ENCODE measurements at places on chromosomes 7 and 10.

GRCh38 chr10:15213461-15213861 is 45.0 kb upstream of the NMT2 start:
- H3K36me3 ChIP-seq = peaks cover 27% of the 10 kb centered on the region
- H3K4me3 ChIP-seq = no peak overlapping the region
- no peaks in the 10 kb centered on the region for H3K27me3 ChIP-seq
- peaks cover 11% of the 10 kb centered on the region for H3K4me1 ChIP-seq
- no peak for DNase-seq

- no peak overlapping the region for H3K27ac ChIP-seq
- peak; percentile 19 for DNase-seq
- no peak overlapping the region for H3K4me3 ChIP-seq
- no peaks in the 10 kb centered on the region for H3K4me1 ChIP-seq
Measured at GRCh38 chr7:22675917-22676343, 51.1 kb upstream of the IL6 start.

- no peaks in the 10 kb centered on the region for H3K27me3 ChIP-seq
- H3K4me3 ChIP-seq = no peak overlapping the region
- H3K36me3 ChIP-seq = peaks cover 12% of the 10 kb centered on the region
- DNase-seq = peak; percentile 45
Measured at GRCh38 chr10:58282615-58283014, 13.7 kb downstream of the CISD1 start.

- H3K4me3 ChIP-seq = no peak overlapping the region
- H3K4me1 ChIP-seq = no peaks in the 10 kb centered on the region
- no peak for DNase-seq
- no peaks in the 10 kb centered on the region for H3K27me3 ChIP-seq
- no peaks in the 10 kb centered on the region for H3K36me3 ChIP-seq
- no peak overlapping the region for H3K27ac ChIP-seq
Measured at GRCh38 chr10:43220657-43221418, 46.0 kb downstream of the RASGEF1A start.

DNA sequence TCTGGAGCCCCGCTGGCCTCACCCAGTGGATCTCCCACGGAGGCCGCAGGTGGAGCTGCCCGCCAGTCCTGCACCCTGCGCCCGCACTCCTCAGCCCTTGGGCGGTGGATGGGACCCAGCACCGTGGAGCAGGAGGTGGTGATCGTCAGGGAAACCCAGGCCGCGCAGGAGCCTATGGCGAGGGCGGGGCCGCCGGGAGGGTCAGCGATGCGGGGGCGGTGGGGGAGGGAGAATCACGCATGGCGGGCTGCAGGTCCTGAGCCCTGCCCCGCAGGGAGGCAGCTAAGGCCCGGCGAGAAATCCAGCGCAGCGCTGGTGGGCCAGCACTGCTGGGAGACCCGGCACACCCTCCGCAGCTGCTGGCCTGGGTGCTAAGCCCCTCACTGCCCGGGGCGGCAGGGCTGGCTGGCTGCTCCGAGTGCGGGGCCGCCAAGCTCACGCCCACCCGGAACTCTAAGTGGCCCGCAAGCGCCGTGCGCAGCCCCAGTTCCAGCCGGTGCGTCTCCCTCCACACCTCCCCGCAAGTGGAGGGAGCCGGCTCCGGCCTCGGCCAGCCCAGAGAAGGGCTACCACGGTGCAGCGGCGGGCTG is 524.8 kb upstream of the TPK1 start:
- no peak for DNase-seq
- H3K4me1 ChIP-seq = no peaks in the 10 kb centered on the region
- H3K27ac ChIP-seq = no peak overlapping the region
- H3K4me3 ChIP-seq = no peak overlapping the region
- H3K36me3 ChIP-seq = no peaks in the 10 kb centered on the region

DNA sequence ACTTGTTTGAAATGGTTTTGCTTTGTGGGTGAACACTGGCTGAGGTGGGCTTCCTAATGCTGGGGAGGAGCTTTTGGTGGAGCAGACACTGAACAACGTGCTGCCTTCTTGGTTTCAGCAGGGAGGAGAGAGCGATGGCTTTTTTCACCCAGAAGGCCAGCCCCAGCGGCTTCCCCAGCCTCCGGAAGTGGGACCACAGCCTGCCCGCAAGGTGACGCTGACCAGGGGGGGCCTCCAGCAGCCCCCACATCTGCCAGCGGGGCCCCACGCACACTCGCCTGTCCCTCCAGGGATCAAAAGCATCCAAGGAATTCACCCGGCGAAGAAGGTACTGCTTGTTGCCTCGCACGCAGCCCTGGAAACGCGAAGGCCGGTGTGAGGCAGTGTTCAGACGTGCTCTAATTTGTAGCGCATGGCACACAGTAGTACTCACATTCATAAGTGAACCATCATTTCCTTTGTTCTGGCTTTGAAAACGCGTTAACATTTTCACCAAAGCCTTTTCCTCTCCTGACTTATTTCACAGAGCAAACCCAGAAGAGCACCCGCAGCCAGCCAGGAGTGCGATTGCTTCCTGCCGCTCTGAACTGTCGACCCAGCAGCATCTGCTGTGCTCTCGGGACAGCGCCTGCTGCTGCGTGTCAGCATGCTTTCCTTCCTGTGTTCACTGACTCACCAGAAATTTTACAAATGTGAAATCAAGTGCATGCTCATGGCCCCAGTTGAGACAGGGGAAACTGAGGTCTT is 48.4 kb downstream of the SHH start:
- H3K4me3 ChIP-seq = no peak overlapping the region
- peaks cover 36% of the 10 kb centered on the region for H3K4me1 ChIP-seq
- peak overlapping the region; percentile 58 for H3K27ac ChIP-seq
- H3K36me3 ChIP-seq = peaks cover 46% of the 10 kb centered on the region

GRCh38 chr10:110040767-110041478 is 33.1 kb downstream of the ADD3 start:
- DNase-seq = no peak
- H3K4me1 ChIP-seq = peaks cover 29% of the 10 kb centered on the region
- no peaks in the 10 kb centered on the region for H3K36me3 ChIP-seq
- H3K27ac ChIP-seq = no peak overlapping the region
- no peaks in the 10 kb centered on the region for H3K27me3 ChIP-seq

- H3K27me3 ChIP-seq = no peaks in the 10 kb centered on the region
- no peak for DNase-seq
- H3K36me3 ChIP-seq = no peaks in the 10 kb centered on the region
- H3K27ac ChIP-seq = no peak overlapping the region
Measured at GRCh38 chr7:85229544-85229943, 42.7 kb upstream of the SEMA3D start.

DNA sequence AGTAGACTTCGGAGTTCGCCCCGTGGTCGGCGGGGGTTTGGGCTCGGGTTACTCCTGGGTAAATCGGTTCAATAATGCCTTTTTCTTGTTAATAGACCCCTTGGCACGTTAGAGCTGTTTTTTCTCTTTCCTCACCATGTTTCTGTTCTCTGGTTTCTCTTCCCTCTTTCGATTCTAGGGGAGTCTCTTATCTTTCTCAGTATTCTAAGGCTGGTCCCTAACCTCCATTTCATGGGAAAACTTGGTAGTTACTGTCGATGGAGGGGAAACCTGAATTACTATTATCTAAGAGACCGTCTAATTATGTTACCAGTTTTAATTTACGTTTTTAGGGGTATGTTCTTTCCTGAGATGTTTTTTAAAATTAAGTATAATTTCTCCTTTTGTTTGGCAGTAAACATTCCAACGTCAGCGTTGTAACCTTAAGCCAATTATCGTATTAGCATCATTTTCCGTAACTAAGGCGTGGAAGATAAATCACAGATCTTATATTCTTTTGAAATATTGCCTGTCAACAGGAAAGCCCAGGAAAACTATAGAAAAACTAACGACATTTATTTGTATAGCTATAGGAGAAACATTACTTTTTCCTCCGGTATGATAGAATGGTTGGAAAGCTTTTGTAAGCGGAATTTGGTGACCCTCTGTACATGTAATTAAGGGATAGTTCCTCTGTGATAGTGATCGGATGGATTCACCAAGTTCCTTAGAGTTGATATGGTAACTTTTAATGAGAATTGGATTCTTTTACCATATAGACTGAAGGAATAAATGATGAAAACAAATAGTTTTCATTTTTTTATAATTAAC is 847 bp downstream of the BTAF1 start:
- H3K36me3 ChIP-seq = no peaks in the 10 kb centered on the region
- H3K4me1 ChIP-seq = peaks cover 59% of the 10 kb centered on the region
- peak overlapping the region; percentile 96 for H3K4me3 ChIP-seq
- DNase-seq = peak; percentile 36
- no peaks in the 10 kb centered on the region for H3K27me3 ChIP-seq
- H3K27ac ChIP-seq = peak overlapping the region; percentile 99

- H3K4me3 ChIP-seq = no peak overlapping the region
- H3K27ac ChIP-seq = no peak overlapping the region
- no peaks in the 10 kb centered on the region for H3K27me3 ChIP-seq
- no peaks in the 10 kb centered on the region for H3K36me3 ChIP-seq
- peaks cover 24% of the 10 kb centered on the region for H3K4me1 ChIP-seq
- no peak for DNase-seq
Measured at GRCh38 chr7:128036226-128036940, 5.1 kb upstream of the LRRC4 start.

- DNase-seq = no peak
- no peaks in the 10 kb centered on the region for H3K27me3 ChIP-seq
- H3K4me1 ChIP-seq = no peaks in the 10 kb centered on the region
- no peak overlapping the region for H3K27ac ChIP-seq
- H3K4me3 ChIP-seq = no peak overlapping the region
Measured at GRCh38 chr7:154735766-154736165, 267.2 kb downstream of the PAXIP1 start.

DNA sequence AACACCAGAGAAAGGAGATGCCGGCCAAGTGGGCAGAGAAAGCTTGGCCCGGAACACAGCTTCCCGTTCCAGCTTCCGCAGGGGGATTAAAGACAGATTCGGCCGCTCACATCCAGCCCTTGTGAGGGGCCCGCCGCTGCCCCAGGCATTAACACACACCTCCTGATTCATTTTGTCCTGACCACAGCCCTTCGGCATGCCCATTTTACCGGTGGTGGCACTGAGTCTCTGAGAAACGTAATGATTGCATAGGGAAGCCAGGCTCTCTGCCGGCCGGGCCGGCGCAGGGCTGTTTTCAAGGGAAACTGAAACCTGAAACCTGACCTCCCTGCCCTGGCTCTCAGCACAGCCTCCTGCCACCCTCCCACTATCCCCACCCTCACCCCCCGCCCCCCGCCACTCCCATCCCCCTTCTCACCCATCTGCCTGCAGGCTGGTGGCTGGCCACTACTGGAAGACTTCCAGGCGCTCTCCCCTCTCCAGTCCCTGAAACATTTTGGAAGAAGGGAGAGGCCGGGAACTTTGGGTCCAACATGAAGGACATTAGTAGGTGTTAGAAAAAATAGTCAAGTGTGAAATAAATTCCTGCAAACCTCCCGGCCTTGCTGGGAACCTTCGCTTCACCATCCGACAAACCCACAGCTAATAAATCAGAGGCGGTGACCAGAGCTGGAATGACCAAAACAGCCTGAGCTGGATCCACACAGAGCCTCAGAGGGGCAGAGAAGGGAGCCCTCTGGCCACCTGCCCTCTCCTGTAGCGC is 83.5 kb upstream of the CUX1 start:
- peaks cover 18% of the 10 kb centered on the region for H3K4me1 ChIP-seq
- peak; percentile 66 for DNase-seq
- no peaks in the 10 kb centered on the region for H3K36me3 ChIP-seq
- H3K4me3 ChIP-seq = peak overlapping the region; percentile 28
- H3K27ac ChIP-seq = peak overlapping the region; percentile 58

- DNase-seq = no peak
- no peaks in the 10 kb centered on the region for H3K4me1 ChIP-seq
- H3K27ac ChIP-seq = no peak overlapping the region
- no peaks in the 10 kb centered on the region for H3K36me3 ChIP-seq
- no peak overlapping the region for H3K4me3 ChIP-seq
Measured at GRCh38 chr7:38007096-38007495, 86.7 kb downstream of the EPDR1 start.

GRCh38 chr7:75054744-75055143 is 18.9 kb downstream of the RCC1L start:
- no peaks in the 10 kb centered on the region for H3K27me3 ChIP-seq
- H3K4me3 ChIP-seq = no peak overlapping the region
- no peak for DNase-seq
- no peak overlapping the region for H3K27ac ChIP-seq
- peaks cover 32% of the 10 kb centered on the region for H3K4me1 ChIP-seq

- no peaks in the 10 kb centered on the region for H3K4me1 ChIP-seq
- H3K27ac ChIP-seq = no peak overlapping the region
- no peaks in the 10 kb centered on the region for H3K27me3 ChIP-seq
- H3K36me3 ChIP-seq = peaks cover 99% of the 10 kb centered on the region
- no peak for DNase-seq
- H3K4me3 ChIP-seq = no peak overlapping the region
Measured at GRCh38 chr7:100818366-100818765, 9.0 kb downstream of the EPHB4 start.

- no peak overlapping the region for H3K27ac ChIP-seq
- H3K4me1 ChIP-seq = peaks cover 3% of the 10 kb centered on the region
- no peak overlapping the region for H3K4me3 ChIP-seq
- no peak for DNase-seq
Measured at GRCh38 chr10:13829790-13830189, 243.0 kb downstream of the PRPF18 start.

- no peak overlapping the region for H3K4me3 ChIP-seq
- DNase-seq = no peak
- H3K4me1 ChIP-seq = no peaks in the 10 kb centered on the region
- H3K27ac ChIP-seq = no peak overlapping the region
- H3K27me3 ChIP-seq = no peaks in the 10 kb centered on the region
- H3K36me3 ChIP-seq = no peaks in the 10 kb centered on the region
Measured at GRCh38 chr7:80732630-80733029, 94.2 kb downstream of the CD36 start.

DNA sequence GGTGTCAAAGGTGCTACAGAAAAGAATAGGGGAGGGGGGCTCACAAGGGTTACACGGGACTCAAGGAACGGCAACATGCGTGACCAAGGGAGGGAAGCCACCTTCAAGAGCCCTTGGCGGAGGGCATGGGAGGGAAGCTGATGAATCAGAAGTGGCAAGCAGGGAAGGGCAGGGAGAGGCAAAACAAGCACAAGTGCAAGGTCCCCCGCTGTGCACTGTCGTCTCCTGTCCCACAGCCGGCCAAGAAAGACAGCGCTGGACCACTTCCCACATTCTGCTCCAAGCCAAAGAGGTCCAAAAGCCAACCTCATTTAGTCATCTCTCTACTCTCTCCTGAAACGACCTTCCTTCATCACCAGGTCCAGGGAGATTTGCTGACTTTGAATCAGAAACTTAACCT is 102.7 kb downstream of the CALN1 start:
- no peaks in the 10 kb centered on the region for H3K4me1 ChIP-seq
- H3K4me3 ChIP-seq = no peak overlapping the region
- no peaks in the 10 kb centered on the region for H3K36me3 ChIP-seq
- H3K27me3 ChIP-seq = no peaks in the 10 kb centered on the region
- no peak overlapping the region for H3K27ac ChIP-seq

DNA sequence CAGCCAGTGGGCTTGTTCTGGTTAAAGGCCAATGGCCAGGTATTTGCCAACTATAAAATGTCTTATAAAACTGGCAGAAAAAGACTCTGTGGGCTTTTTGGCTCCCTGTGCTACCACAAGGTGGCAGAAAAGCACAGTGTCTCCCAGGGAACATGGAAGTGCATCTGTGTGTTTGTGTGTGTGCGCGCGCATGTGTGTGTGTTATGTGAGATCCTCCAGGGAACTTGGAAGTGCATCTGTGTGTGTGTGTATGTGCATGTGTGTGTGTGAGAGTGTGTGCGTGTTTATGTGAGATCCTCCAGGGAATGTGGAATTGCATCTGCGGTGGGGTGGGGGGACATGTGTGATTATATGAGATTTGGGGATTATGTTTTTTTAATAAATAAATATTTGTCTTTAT is 30.2 kb upstream of the ABI1 start:
- H3K27ac ChIP-seq = no peak overlapping the region
- peaks cover 4% of the 10 kb centered on the region for H3K27me3 ChIP-seq
- peak; percentile 84 for DNase-seq
- no peak overlapping the region for H3K4me3 ChIP-seq
- no peaks in the 10 kb centered on the region for H3K4me1 ChIP-seq
- no peaks in the 10 kb centered on the region for H3K36me3 ChIP-seq
